ENCODE measurements at places on chromosomes 4 and X. TPM values are rescaled to one million over a fixed set of nuclear protein-coding genes. Genes with fewer than 3 reads are reported as not detected.

ASB5 gene
- total RNA-seq, result 0.18 TPM

DUSP9 gene
- 2.5 TPM for total RNA-seq

KLHL15 gene
- 7.2 TPM for total RNA-seq

FREM3 gene
- 0.07 TPM for total RNA-seq

SHISA3 gene
- total RNA-seq, result 5.7 TPM

LYAR gene
- 36.8 TPM for total RNA-seq

ENAM gene
- total RNA-seq, result not detected

CLDN34 gene
- 0.52 TPM for total RNA-seq

CABS1 gene
- total RNA-seq, result not detected

RTL3 gene
- total RNA-seq, result not detected

PFKFB1 gene
- 1.1 TPM for total RNA-seq

TMEM150C gene
- total RNA-seq, result 2.7 TPM

ALB gene
- total RNA-seq, result 23.4 TPM

EDA gene
- 15.1 TPM for total RNA-seq

CT55 gene
- not detected for total RNA-seq

IRF2 gene
- total RNA-seq, result 11.3 TPM

PNPLA4 gene
- total RNA-seq, result 18.4 TPM

FDCSP gene
- not detected for total RNA-seq

NAA11 gene
- not detected for total RNA-seq

GBA3 gene
- not detected for total RNA-seq

F11 gene
- total RNA-seq, result 1.6 TPM

PPARGC1A gene
- total RNA-seq, result 1.9 TPM

HTR2C gene
- total RNA-seq, result 2.3 TPM

GRID2 gene
- total RNA-seq, result 26.8 TPM
